Stimulated activated CD4-positive, alpha-beta T cell treated with anti-CD3 and anti-CD28 coated beads, Interleukin-4, amount 100 ng/mL, for 48 hours (primary cell): ENCODE measurements at places on chromosomes 4 and X.

DNA sequence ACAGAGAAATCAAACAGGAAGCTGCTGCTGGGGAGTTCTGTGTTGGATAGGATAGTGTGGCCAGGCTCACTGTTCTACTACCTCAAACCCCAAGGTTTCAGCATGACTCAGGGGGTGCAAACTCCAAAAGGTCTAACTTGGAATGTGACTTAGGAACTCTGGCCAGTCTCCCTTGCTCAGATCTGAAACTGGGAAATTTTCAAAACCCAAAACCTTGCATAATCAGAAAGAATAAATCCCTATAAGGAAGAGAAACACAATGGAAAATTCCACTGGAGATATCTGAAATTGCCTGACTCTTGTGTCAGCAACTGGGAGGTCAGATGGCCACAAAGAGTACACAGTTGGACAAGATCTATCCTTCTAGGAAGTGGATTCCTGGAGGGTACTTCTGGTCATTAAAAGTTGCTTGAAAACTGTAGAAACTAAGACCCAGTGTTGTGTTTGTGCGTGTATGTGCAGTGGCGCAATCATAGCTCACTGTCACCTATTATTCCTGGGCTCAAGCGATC is 58.0 kb downstream of the PPEF2 start:
- DNase-seq = no peak

DNA sequence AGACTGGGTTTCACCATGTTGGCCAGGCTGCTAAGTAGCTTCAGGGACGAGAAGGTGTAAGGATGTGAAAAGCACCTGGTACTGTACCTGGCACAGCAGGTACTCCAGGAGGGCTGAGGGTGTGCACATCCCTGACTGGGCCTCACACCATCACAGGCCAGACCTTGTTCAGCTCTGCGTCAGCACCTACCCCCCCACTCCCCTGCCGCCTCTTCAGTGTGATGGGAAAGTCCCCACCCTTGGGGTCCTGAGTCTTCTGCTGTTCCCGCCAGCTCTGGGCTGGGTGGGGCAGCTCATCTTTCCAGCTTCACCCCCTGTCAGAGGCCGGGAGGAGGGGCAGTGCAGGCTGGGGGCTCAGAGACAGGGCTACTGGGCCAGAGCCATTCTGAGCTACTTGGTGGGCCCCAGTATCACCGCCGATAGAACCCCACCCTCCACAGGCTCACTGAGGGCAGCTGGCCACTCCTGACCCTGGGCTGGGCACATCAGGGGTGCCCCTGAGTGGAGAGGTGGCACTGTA is 6.7 kb upstream of the SH3BP2 start:
- no peak for DNase-seq

- no peak for DNase-seq
Observed at GRCh38 chrX:146241902-146242301, 424.3 kb downstream of the SLITRK2 start.

DNA sequence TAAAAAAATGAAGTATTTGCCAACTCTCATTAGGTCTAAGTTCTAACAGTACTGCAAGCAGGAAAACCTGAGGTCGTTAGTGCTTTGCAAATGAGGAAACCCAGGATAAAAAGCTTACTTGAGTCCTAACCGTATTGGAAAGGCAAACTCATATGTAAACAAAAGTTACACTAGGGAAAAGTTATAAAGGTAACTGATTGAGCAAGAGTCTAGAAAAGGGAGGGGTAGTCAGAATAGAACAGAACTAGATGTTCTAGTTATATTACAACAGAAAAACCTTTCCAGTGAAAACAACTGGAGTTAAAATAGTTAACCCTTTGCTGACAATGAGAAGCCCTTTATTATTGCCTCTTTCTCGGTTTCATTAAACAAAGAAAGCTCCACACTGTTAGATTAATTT is 66.4 kb upstream of the MAOA start:
- no peak for DNase-seq

GRCh38 chr4:182179751-182180150 is 63.5 kb upstream of the TENM3 start:
- DNase-seq = no peak

DNA sequence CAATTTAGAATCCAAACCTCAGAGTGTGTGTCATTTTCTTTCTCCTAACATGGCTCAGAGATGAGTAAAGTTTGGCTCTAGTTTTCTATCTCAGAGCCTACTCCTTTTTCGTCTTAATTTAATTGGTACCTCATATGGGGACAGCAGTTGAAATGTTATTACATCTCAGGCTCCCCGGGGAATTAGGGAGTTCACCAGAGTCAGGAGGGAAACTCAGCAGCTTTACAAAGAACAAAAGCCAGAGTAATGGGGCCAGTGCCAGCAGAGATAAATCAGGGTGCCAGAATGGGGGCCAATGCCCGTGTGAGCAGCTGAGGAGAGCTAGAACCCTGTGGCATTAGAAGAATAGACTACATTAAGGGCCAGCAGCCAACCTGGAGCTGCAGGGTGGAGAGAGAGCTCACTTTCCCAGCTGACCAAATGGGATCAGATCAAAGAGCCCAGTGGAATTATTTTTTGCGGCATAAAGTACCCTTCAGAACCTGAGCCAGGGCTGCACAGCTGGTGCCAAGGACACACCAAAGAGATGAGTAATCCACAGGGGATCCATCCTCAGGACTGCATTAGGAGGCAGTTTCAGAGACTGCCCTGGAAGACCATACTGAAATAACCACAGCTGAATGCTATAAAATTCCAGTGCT is 207.1 kb upstream of the DKK2 start:
- DNase-seq = no peak

DNA sequence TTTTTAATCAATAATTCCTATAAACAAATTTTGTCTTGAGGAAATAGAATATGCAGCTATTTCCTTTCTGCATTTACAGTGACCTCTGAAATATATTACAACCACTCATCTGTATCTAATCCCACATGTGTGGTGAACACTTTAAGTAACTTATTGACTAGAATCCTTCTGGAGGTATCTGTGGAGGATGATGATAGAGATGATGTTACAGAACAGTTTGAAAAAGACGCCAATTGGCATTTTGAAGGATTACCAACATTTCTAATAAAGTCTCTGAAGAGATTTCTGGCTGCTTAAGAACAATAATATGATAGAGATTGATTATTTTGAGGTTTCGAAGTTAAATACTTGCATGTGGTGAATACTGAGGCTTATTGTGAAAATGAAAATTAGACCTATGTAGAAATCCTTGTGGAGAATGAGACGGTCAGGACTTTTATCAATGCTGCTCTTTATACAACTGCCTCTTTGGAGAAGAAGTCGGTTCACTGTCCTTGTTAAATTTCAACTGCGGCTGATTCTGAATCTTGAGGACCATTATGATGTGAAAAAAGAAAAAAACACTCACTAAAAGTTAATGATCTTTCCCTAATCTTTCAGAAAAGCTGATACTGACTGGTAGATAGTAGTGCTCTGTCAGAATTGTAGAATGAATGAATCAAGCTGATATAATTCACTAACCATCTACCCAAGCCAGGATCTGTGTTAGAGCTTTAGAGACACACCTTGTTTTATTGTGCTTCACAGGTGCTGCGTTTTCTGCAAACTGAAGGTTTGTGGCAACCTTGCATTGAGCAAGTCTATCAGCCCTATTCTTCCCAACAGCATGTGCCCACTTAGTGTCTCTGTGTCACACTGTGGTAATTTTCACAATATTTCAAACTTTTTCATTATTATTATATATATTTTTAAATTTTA is 204.7 kb downstream of the SPRY1 start:
- DNase-seq = no peak

DNA sequence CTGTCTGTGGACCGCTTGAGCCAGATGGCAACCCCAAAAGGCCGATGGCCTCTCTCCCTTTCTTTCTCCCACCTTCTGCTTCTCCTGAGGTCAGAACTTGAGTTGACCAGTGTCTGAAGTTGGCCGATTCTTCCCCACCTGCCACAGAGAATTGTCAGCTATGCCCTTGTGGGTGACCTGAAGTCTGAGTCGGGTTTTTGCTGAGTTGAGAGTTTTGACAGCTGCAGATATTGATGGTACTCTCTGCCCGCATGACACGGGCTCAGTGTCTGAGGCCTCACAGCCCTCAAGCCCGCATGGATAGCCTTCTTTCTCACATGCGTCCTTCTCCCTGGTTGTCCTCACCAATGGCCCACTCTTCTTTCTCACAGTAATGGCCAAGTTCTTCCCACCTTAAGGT is 111.0 kb downstream of the EFNB1 start:
- no peak for DNase-seq
